ENCODE measurements at places on chromosomes 16 and 17.

DNA sequence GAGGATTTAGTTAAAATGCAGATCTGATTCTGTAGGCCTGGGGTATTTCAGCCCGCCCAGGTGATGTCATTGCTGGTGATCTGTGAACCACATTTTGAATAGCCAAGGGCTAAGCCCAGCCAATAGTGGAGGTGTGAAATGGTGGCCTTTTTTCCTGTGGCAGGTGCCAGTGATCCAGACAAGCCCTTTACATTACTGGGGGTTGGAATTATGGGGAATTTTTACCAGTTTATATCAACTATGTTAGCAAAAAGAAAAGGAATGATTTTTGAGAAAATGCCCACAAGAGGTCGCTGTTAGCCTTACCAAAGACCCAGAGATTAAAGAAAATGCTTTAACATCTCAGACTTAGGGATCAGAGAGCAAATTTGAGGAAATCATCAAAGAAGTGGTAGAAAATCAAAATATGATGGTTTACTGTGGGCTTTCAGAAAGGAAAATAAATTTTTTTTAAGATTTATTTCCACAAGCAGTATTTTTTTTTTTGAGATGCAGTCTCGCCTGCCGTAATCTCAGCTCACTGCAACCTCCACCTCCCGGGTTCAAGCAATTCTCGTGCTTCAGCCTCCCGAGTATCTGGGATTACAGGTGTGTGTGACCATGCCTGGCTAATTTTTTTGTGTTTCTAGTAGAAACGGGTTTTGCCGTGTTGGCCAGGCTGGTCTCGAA is 3.9 kb downstream of the VPS35L start:
- DNase-seq: peak; percentile 64

GRCh38 chr17:48747445-48748363 is 19.2 kb upstream of the HOXB13 start:
- DNase-seq: no peak

GRCh38 chr17:29279397-29280070 is 14.4 kb downstream of the NUFIP2 start:
- no peak for DNase-seq

DNA sequence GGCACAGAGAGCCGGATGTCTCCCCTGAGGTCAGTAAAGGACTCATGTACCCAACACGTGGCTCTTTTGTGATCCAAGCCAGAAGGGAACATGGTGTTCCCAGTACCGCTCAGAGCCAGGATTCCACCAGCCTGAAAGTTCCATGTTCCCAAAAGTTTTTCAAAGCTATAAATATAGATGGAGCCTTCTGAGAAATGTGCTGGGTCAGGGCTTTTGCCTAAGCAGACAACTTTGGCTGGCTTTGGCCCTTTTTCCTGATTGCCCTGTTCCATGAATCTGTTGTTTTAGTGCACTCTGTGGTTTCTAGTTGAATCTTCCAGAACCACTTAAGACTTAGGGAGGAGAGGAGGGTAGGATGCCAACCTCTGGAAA is 128.5 kb upstream of the HS3ST2 start:
- DNase-seq: no peak

GRCh38 chr17:10316801-10317542 is 55.8 kb downstream of the MYH13 start:
- peak; percentile 81 for DNase-seq

GRCh38 chr16:938136-938535 is 32.6 kb downstream of the LMF1 start:
- DNase-seq: no peak

DNA sequence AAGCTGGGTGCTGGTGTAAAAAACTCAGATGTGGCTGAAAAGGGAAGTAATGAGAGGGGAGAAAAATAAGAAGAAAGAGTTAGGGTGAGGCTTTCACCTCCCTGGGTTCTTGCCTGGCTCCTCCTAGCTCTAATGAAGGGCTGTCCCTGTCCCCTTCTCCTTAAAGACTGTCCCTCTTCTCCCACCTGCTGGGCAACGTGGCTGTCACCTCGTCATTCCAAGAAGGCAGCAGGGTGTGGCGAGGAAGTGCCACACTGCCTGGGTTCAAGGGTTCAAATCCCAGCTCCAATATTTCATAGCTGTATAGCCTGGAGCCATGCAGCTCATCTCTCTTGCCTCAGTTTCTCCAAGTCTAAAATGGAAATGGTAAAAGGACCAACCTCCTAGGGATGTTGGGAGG is 122.5 kb upstream of the CACNG5 start:
- no peak for DNase-seq

DNA sequence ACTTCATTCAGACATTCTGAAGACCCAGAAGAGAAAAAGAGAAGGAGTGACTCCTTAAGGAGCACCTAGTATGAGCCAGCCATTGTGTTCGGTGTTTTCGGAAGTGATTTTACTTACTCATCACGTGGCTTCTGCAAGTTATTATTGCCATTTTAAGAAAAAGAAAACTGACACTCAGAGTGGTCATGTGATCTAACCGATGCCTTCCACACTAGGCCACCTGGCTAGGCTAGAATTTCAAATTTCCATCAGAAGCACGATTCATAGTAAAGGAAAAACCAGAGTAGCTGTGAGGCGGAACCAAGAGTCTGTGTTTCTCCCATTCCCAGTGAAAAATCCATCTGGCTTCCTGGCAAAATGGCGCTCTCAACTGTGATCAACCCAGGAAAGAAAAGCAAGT is 32.0 kb downstream of the GTF3C1 start:
- DNase-seq: no peak

DNA sequence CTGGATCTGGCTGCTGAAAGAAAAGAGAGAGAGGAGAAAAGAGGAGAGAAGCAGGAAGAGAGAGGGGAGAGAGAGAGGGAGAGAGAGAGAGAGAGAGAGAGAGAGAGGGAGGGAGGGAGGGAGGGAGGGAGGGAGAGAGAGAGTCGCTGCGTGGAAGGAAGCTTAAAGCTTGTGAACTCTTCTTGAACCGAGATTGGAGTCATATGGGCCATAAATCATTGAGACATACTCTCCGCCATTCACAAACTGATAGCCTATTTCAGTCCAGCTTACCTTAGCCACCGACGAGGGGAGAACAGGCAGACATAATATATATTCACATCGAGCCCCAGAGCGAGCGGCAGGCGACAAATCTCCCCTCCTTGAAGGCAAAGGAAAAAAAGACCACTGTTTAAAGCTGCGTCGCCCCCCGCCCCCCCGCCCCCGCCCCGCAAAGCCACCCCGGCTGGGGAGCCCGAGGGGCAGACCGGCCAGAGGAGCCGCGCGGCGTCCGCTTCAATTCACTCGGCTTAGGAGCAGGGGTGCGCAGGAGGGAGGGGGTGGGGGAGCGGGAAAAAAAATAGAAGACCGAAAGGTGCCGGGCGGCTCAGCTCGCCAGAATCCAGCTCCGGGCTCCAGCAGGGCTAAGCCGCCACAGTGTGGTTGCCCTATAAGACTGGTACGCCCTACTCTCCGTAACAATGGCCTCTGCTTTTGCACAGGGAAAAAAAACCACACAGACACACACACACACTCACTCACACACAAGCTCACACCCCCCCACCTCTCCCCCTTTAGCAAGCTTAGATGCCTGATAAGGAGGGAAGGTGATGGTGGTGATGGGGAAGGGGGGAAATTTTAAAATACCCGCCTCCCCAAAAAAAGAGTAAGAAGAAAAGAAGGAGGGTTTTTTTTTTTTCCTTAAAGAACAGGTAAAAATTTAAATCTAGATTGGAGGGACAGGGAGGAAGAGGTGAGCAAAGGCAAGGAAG is 10.6 kb upstream of the HOXB2 start:
- DNase-seq: peak; percentile 69

- no peak for DNase-seq
Measured at GRCh38 chr17:79465011-79465680, 145.7 kb downstream of the RBFOX3 start.

- peak; percentile 63 for DNase-seq
Measured at GRCh38 chr16:65200857-65201256, 79.0 kb upstream of the CDH11 start.

- no peak for DNase-seq
Measured at GRCh38 chr17:2542456-2542855, 30.8 kb upstream of the METTL16 start.

DNA sequence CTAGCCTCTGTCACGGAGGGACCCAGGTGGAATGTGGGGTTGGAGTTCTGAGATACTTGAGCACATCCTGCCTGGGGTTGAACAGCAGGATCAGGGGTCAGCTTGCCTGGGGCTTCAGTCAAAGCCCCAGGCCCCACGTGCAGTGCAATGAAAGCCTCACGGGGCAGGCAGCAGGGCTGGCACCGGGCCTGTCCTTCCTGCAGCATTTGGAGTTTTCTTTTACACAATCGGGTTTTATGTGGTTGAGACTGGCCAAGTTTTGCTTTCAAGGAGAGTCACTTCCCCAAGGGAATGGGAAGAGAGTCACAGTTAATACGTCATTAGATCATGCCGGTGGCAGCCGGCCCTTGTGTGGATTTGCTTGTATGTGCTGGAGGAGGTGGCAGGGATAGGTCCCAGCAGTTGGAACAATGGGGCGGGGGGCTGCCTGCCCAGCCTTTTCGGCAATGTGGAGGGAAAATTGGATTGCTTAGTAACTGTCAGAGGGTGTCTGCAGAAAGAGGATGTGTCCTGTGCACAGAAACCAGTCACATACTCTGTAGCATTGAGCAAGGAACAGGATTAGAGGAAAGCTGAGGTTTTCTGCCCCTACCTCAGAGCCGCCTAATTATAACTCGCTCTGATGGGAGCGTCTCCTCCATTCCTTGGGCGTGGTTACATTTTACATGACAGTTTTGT is 4.5 kb downstream of the RMI2 start:
- DNase-seq: peak; percentile 39

DNA sequence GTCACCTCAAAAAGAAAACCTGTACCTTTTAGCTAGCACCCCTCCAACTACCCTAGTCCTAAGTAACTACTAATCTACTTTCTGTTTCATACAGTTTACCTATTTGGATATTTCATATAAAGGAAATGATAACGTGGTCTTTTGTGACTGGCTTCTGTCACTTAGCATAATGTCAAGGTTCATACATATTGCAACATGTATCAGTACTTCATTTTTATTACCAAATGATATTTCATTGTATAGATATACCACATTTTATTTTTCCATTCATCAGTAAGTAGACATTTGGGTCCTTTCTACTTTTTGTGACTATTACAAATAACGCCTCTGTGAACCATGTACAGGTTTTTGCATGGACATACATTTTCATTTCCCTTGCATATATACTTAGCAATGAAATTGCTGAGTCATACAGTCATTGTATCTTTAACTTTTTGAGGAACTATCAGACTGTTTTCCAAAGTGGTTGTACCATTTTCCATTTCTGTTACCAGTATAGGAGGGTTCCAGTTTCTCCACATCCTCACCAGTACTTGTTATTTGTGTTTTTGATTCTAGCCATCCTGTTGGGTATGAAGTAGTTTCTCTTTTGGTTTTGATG is 23.7 kb downstream of the MOSMO start:
- no peak for DNase-seq

GRCh38 chr16:30723725-30724355 is 24.4 kb upstream of the PHKG2 start:
- no peak for DNase-seq

DNA sequence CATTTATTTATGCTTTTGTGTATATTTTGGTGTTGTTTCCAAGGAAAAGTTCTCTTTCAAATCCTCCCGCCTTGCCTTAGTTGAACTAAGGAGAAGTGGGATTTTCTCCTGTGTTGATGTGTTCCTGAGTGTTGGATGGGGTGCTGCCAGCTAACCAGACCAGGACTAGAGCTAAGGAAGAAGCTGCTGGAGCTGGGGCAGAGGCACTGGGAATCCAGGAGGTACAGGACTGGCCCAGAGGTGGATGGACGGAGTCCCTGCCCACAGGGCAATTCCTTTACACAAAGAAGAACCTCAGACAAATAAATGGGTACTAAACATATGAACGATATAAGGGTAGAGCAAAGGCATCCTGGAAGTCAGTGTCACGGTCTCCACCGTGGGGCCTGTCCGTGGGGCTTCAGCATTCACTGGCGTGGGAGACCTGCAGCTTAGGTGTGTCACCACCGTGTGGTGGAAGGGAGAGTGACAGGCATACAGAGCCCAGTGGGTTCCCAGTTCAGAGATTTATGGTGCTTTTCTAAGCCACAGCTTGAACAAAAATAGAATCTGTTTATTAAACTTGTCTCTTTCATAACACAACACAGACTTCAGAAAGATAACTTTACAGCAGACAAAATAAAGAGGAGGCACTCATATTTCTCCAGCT is 270.7 kb downstream of the NTN1 start:
- DNase-seq: peak; percentile 64

DNA sequence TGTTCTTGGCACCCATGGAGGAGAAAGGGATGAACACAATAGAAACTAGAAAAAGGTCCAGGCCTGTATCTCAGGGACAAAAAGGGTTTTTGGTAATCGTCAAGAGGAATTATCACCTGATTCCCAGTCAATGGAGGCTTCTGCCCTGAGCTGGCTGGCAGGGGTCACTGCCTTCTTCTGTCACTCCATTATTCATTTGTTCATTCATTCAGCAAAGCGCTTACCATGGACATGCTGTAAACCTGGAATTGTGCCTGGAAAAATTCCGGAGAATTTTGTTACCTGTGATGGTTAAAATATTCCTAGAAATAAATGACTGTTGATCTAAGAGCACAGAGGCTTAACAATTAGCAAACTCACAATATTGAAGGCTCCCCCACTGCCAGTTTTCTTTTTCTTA is 212.3 kb downstream of the SHISA9 start:
- no peak for DNase-seq

- peak; percentile 11 for DNase-seq
Measured at GRCh38 chr17:51059781-51060180, 60.9 kb downstream of the SPAG9 start.

DNA sequence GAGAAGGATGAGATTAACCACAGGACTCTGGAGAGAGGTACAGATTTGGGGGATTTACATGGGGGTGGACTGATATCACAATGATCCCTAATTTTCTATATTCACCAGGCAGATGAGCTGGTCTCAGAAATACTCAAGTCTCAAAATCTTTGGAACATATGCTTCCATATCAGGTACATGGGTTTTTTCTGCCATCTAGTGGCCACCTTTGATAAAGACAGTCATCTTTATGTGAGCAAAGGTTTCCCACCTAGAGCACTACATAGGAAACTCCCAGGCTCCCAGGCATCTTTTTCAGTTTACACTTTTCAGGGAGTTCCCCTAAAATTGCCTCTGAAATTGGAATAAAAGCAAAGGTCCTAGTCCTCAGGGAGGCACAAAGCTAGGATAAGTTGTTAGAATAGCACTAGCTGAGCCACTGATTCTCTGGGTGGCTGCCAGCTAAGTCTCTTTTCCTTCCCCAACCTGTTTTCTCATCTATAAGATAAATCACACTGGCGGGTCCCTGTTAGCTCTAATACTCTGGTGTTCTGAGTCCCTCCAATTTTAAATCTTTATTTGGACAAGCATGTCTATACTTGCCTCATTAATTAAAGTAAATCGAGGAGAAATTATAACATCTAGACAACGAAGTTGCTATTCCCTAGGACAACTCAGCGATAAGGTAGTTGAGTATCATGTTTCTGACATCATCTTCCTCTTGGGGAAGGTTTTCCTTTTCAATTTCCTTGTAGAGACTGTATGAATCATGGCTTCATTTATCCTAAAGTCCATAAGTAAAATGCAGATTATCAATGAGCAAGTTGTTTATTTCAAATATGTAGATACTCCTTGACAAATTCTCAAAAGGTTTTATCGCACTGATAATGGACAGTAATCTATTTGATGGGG is 19.0 kb upstream of the MON1B start:
- peak; percentile 66 for DNase-seq

Data from GM03348 (cell line).